ENCODE measurements at places on chromosomes 4 and X.

DNA sequence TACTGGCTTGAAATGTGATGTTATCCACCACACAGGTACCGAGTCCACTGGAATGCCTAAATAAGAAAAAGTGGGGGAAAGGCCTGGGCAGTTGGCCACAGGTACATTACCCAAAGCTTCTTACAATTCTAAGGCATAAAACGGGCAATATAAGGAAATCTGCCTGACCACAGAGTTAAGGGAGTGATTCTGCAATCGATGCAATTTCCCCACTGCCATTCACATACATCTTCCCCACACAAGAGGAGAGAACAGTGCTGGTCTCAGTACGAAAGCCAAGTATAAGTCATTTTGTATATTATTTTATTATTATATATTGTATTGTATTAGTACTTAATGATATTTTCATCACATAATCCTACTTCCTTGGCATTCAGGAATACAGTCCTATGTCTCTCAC, 30.6 kb downstream of the RFC1 start:
- no peak for DNase-seq

DNA sequence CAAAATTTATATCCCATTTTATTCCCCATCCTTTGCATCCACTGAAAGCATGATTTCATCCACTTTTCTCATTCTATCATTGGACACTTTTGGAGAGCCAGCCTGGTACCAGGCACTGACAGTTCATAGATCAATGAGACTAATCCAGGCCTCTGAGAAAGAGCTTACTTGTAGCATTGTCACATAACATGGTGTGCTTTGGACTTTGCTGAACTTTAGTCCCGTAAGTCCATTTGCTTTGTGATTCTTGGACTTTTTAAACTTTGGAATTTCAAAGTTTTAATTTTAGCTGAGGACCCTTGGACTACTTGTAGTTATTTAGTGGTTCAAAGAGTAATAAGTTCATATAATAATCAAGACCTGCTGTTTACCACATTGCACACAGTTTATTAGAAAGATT, 11.5 kb downstream of the LIAS start:
- DNase-seq, result no peak

DNA sequence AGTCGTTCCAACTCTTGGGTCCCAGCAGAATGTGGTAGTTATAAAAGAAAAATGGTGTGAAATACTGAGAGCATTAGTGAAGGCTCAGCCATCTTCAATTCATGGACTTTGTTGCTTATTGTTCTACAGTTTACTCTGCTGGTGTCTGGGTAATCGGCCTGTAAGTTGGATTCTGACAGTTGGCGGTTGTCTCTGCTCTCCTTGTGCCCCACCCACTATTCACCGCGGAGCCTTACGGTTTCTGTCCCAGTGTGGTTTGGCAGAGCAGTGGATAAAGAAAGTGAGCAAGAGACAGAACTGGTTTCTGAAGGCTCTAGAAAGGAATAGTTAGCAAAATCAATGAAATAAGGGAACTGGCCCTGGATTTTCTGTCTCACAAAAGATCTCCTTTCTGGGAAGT, 9.1 kb downstream of the LONRF3 start:
- DNase-seq, result no peak

DNA sequence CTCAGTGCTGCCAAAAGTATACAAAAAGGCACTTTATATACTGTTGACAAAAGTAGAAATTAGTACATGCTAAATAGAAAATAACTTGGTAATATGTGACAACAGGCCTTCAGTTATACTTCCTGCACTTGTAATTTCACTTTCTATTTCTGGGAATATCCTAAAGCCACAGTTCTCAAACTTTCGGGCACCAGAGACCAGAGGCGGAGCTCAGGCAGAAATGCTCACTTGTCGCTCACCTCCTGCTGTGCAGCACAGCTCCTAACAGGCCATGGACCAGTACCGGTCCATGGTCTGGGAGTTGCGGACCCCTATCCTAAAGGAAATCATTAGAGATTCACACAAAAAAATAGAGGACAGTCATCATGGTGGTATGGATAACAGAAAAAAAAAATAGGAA, 25.7 kb downstream of the ACSL4 start:
- DNase-seq, result no peak

DNA sequence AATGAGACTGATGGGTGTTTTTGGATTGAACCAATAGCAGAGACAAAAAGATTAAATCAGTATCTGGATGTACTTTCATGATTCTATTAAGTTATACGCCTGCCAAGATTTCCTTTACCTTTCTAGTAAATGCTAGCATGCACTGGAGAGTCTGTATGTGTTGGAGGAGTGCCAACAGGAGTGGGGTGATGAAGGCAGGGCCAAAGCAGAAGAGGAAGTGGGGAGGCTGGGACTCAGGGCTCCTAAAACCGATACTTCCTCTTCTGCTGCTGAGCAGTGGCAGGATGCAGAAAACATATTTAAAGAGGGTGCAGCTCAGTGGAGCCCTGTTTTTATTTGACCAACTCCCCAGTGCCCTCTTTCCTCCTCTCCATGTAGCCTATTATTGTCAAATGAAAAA, 5.6 kb downstream of the CYSLTR1 start:
- peak; percentile 48 for DNase-seq

- DNase-seq, result no peak
These were observed 855.2 kb upstream of the ADGRL3 start for GRCh38 chr4:60344908-60345307.

DNA sequence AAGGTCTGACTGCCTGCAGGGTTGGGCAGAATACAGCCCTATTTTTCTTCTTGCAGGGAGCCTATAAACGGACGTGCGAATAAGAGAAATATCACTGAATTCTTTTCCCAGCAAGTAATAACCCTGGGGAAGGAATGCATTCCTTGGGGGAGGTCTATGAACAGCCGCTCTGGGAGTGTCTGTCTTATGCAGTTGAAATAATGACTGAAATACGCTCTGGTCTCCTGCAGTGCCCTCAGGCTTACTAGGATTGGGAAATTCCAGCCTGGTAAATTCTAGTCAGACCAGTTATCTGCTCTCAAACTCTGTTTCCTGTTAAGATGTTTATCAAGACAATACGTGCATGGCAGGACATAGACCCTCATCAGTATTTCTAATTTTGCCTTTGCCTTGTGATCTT, 72.1 kb upstream of the FAM241A start:
- no peak for DNase-seq

DNA sequence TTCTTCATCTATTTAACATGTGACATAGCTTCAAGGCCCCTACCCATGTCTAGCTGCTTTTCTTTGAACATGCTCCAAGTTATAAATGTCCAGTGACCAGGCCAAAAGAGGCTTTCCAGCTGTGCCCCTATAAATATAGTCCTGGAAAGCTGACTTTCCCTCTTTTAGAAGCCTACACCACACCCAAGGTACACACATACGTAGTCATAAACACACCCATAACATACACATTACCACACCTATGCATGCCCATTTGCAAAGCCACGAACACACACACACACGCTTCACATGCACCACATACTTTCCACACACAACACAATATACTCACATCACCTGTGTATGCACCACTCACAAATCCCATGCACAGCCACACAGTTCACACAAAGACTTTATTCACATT, 2.0 kb downstream of the ARHGAP36 start:
- no peak for DNase-seq

DNA sequence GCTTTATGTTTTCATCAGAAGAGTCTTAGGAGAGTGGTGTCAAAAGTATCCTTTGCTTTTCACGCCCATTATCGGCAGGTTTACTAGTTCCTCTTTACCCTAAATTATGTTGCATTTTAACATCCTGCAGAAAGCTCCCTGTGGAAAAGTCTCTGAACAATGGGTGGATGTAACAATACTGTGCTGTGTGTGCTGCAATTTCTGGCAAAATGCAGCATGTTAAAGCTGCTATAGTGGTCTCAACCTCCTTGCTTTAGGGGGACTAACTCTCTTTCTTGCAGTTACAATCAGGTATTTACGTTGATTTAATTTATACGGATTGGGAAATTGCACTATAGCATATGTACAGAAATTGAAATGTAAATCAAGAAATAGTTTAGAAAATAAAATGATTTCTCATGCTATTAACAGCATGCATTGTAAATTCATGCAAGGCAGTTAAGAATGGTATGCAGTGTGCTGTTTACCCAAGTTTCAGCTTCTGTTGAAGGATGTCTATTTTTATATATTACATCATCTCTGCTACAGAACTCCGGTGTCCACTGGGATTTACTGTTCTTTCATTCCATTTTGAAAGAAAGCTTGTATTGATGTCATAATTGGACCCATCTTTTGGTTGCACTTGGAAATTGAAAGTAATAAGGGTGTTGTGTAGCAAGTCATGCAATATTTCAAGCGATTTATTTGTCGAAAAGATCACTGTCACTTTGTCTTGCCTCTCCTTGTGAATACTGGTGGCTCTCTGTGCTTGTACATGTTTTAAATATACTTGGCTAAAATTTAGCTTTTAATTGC, 145.7 kb downstream of the RAPGEF2 start:
- DNase-seq, result no peak

DNA sequence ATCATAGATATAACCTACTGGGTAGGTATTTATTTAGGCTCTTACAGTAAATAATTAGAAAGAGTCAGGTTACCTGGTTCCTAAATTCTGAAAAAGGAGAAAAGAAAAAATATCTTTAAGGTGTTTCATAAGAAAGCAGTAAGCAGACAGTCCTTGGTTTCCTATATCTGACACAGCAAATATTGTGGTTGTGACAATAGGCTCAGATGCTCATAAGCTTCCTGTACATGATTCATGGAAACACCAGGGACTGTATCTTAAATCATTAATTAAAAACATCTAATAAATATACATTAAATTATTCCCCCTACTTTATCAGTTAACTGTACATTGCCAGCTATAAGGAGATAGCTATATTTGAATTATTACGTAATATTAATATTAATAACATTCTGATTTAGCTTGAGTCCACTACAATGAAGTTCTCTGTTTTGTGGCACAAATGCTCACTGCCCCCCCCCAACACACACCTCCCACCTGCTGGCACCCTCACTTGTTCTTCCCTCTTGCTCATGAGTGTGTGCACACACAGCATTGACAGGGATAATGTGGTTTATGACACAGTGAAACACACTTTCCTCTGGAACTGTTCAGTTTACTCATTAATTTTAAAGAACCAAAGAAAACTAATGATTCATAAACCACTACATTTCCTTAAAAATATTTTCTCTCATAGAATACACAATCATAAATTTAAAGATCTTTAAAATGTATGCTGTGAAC, 187.4 kb downstream of the NR3C2 start:
- no peak for DNase-seq

GRCh38 chrX:55480390-55481062, 9.1 kb downstream of the USP51 start:
- DNase-seq, result no peak

DNA sequence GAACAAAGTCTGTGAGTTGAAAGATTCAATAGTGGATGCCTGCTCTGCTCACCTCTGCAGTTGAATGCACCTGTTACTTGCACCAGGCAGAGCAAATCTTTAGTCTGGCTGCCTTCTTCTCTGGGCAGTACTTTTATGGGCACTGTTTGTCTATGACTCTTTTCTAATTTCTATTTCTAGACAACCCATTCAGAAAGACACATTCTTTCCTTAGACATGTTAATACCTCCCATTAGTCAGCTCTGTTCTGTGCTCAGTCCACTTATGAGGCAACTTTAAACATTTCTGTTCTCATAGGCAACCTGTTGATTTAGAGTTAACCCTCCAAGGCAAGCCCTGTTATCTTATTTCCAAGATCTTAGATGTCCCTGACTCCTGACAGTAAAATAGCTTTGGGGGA, 108.9 kb downstream of the SYNPO2 start:
- no peak for DNase-seq

- no peak for DNase-seq
These were observed 19.4 kb downstream of the MTM1 start for GRCh38 chrX:150587585-150588503.

DNA sequence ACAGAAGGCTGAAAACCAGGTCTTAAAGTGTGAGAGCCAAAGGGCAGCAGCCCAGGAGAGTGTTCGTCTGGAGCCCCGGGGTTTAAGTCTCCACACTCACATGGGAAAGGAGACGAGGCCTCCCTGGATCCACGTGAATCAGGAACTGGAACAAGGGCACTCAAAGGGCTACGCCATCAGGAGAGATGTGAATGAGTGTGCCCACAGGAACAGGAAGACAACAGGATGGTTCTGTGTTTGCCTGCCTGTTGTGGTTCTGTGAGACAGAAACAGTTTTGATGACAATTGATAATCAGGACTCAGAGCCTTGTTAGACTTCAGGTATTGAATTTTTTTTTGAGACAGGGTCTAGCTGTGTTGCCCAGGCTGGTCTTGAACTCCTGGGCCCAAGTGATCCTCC, 4.9 kb upstream of the CTBP1 start:
- no peak for DNase-seq

DNA sequence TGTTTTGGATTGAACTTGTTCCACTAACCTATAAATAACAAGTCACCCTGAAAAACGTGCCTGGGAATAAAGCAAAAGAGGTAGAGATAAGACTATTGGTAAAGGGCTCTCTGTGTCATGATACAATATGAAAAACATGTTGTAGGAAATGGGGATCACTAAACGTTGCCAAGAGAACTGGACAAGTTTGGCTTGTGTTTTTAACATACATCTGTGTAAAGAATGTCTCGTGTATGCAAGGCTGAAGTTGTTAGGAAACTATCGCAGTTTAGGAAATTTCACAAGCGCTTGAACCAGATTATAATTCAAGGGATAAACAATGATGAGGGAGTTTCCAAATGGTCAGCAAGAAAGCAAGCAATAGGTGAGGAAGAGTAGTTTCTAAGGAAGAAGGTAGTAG, 655.8 kb downstream of the PCDH7 start:
- no peak for DNase-seq

GRCh38 chrX:65601530-65602220, 65.8 kb upstream of the MSN start:
- DNase-seq, result peak; percentile 60

DNA sequence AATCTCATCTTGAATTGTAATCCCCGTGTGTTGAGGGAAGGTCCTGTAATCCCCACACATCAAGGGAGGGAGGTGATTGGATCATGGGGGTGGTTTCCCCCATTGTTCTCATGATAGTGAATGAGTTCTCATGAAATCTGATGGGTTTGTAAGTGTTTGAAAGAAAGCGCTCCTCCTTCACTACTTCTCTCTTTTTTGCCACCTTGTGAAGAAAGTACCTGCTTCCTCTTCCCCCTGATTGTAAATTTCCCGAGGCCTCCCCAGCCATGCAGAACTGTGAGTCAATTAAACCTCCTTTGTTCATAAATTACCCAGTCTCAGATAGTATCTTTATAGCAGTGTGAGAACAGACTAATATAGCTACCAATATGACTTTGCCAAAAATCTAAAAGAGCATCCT, 41.1 kb downstream of the GBA3 start:
- no peak for DNase-seq

DNA sequence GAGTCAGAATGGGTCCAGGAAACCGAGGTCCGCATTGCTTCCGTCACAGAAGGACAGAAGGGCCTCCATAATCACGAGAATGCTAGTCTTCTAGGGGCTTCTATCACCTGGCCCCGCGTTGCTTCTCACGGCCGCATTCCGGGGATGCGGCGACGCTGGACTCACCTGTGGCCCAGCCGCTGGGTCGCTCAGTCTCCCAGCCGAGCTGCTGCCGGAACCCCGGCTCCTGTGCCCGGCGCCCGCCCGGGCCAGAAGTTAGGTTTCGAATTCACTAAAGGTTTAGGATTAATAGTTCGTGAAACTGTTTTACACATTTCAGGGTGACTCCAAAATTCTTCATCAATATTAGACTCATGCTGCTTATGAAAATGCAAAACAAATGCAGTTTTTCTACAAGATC, 31.7 kb upstream of the TMSB15A start:
- no peak for DNase-seq

Data from body of pancreas (tissue), 4 donors.